ENCODE measurements at places on chromosomes 1 and 21.

DNA sequence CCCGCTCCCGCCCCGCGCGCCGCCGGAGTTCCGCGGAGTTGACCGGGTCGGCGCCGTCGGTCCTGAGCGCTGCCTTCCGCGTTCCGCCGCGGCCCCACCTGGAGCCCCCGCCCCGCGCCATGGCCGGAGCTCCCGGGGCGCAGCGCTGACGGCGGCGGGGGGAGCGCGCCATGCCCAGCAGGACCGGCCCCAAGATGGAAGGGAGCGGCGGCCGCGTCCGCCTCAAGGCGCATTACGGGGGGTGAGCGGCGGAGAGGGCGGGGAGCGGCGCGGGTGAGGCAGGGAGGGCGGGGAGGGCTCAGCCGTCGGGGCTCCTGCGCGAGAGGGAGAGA, 216 bp downstream of the PRKCZ start:
- DNase-seq: no peak

DNA sequence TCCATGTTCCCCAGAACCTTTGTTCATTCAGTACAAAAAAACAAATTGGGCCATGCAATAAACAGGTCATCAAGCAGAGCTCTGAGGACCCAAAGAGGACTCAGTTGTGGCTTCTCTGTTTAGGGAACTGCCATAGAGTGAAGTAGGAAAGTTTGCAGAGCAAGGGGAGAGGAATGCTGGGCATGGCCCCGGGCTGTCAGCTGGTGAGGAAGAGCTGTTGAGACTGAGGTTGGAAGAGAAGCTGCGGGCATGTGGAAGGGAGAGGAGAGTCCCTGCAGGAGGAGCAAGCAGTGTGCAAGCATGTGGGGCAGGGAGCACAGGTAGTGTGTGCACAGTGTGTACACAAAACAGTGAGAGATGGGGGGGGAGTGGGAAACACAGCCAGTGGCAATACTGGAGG, 71.8 kb downstream of the NTPCR start:
- DNase-seq: no peak

DNA sequence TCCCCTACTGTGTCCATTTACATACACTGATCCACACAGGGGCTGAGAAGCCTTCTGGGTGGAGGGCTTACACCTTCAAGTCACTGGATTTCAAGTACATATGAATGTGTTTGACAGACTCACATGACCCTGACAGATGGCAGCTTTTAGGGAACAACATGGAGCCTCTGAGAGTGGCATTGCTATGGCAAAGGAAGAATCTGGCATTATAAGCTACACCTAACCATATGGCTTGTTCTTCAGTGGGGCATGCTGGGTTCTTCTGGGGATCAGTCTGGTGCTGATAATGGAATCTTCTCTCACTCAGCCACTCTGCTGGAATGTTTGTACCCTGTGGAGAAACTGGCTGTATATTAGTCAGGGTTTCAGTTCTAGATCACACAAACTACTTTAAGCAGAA, 68.5 kb upstream of the PDE4B start:
- DNase-seq: peak; percentile 88

GRCh38 chr21:25863747-25864146, 129.0 kb downstream of the GABPA start:
- no peak for DNase-seq

- DNase-seq: no peak
Measured at GRCh38 chr1:65434255-65434654, 13.8 kb downstream of the LEPR start.

- no peak for DNase-seq
Measured at GRCh38 chr1:226223786-226224244, 351 bp downstream of the MIXL1 start.

Measured in cerebellar cortex (tissue), 1 donor.